Activated CD4-positive, alpha-beta memory T cell treated with anti-CD3 and anti-CD28 coated beads for 36 hours (primary cell): ENCODE measurements at places on chromosomes 1 and 21. TPM values are rescaled to one million over a fixed set of nuclear protein-coding genes. Genes with fewer than 3 reads are reported as not detected.

DNA sequence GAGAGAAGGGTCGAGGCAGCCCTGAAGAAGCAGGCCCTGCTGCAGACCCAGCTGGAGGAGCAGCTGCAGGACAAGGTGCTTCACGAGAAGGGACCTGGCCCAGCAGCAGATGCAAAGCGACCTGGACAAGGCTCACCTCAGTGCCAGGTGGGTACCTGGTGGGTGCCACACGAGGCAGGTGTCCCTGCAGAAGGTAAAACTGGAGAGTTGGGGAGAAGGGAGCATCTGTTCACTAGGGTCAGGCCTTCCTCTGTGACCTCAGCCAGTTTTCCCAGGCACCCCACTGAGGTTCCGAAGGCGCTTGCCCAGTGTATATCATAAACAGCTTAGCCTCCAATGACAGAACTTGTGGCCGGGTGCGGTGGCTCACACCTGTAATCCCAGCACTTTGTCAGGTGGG is 5.5 kb upstream of the NBPF3 start:
- H3K27ac ChIP-seq: no peak overlapping the region
- no peak overlapping the region for H3K4me3 ChIP-seq
- peaks cover 2% of the 10 kb centered on the region for H3K27me3 ChIP-seq
- no peaks in the 10 kb centered on the region for H3K36me3 ChIP-seq
- H3K4me1 ChIP-seq: peaks cover 2% of the 10 kb centered on the region

The SPRR2E gene
- not detected for total RNA-seq

DNA sequence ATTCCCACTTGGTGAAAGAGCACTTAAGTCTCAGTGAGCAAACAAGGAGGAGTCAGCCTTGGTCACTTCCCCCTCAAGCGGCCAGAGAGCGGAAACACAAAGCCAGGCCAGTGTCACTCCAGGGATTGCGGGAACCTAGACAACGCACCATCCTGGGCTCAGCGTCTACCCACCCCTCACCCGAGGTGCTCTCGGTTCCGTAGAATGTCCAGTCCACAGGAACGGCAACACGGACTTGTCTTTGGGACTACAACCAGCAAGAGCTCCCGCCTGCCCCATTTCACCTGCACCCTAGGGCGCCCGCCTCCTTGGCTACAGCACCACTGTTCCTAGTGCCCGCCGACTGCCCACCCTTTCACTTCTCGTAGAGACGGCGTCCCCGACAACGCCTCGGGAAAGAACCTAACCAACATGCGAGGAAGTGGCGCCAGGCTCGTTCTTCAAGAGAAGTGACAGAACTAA is 509 bp downstream of the GDAP2 start:
- no peaks in the 10 kb centered on the region for H3K27me3 ChIP-seq
- peaks cover 23% of the 10 kb centered on the region for H3K36me3 ChIP-seq
- peak overlapping the region; percentile 86 for H3K27ac ChIP-seq
- H3K4me1 ChIP-seq: peaks cover 48% of the 10 kb centered on the region
- peak; percentile 57 for DNase-seq
- H3K4me3 ChIP-seq: peak overlapping the region; percentile 96

The CELA2B gene
- not detected for total RNA-seq

The KCNN3 gene
- total RNA-seq: 0.02 TPM

- H3K4me1 ChIP-seq: peaks cover 90% of the 10 kb centered on the region
- no peak overlapping the region for H3K4me3 ChIP-seq
- H3K27ac ChIP-seq: no peak overlapping the region
- DNase-seq: no peak
Measured at GRCh38 chr21:34080710-34081109, 7.3 kb downstream of the MRPS6 start.

The OR2L13 gene
- total RNA-seq: not detected

GRCh38 chr1:80211691-80212380 is 1205.3 kb upstream of the ADGRL4 start:
- no peaks in the 10 kb centered on the region for H3K4me1 ChIP-seq
- DNase-seq: no peak
- no peak overlapping the region for H3K27ac ChIP-seq
- H3K36me3 ChIP-seq: no peaks in the 10 kb centered on the region
- H3K27me3 ChIP-seq: no peaks in the 10 kb centered on the region
- no peak overlapping the region for H3K4me3 ChIP-seq

DNA sequence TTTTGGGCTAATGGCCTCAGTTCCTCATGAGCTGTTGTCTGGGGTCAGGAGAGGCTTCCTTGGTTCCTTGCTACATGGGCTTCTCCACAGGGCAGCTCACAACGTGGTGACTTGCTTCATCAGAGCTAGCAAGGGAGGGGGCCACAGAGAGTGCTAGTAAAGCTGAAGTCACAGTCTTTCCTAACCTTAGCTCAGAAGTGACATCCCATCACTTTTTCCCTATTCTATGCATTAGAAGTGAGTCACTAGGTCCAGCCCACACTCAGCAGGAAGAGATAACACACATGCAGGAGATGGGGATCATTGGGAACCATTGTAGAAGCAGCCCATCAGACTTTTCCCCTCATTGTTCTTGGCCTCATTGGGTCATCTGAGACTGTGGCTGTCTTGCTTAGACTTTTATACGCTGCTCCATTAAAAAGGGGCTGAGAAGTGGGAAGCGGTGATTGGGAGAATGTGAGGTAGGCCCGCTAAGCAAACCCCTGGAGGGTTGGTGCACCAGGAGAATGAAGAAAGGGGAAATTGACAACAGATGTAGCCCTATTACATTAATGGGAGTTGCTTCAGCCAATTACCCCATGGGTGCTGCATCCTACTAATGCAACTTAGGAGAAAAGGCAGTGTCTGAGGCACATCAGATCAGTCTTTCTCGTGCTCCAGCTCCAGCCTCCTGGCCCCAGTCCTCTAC is 22.1 kb upstream of the IGSF21 start:
- no peak overlapping the region for H3K27ac ChIP-seq
- no peaks in the 10 kb centered on the region for H3K36me3 ChIP-seq
- H3K27me3 ChIP-seq: peaks cover 3% of the 10 kb centered on the region
- DNase-seq: no peak
- no peak overlapping the region for H3K4me3 ChIP-seq
- no peaks in the 10 kb centered on the region for H3K4me1 ChIP-seq

The CYP4A22 gene
- not detected for total RNA-seq

GRCh38 chr1:198622001-198622400 is 16.8 kb upstream of the PTPRC start:
- no peaks in the 10 kb centered on the region for H3K36me3 ChIP-seq
- H3K27me3 ChIP-seq: no peaks in the 10 kb centered on the region
- peak overlapping the region; percentile 94 for H3K27ac ChIP-seq
- peak overlapping the region; percentile 74 for H3K4me3 ChIP-seq
- H3K4me1 ChIP-seq: peaks cover 87% of the 10 kb centered on the region
- DNase-seq: no peak

DNA sequence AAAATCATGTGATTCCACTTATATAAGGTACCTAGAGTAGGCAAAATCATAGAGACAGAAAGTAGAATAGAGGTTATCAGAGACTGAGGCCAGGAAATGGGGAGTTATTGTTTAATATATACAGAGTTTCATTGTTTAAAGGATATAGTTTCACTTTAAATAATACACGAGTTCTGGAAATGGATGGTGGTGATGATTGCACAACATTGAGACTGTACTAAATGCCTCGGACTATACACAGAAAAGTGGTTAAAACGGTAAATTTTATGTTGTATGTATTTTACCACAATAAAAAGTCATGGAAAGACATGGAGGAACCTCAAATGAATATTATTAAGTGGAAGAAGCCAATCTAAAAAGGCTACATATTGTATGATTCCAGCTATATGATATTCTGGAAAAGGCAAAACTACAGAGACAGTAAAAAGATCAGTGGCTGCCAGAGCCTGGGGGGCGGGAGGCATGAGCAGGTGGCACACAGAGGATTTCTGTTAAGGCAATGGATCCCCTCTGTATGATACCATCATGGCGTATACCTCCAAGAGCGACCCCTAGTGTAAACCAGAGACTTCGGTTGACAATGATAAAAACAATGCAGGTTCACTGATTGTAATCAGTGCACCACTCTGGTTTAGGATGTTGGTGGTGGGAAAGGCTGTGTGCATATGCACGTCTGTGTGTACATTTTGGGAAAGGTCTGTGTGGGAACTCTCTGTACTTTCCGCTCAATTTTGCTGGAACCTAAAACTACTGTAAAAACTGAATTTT is 7.5 kb downstream of the C1orf198 start:
- H3K4me3 ChIP-seq: no peak overlapping the region
- H3K36me3 ChIP-seq: no peaks in the 10 kb centered on the region
- H3K27me3 ChIP-seq: no peaks in the 10 kb centered on the region
- H3K4me1 ChIP-seq: peaks cover 15% of the 10 kb centered on the region
- H3K27ac ChIP-seq: no peak overlapping the region

GRCh38 chr1:228064741-228065542 is 17.6 kb upstream of the ARF1 start:
- H3K4me3 ChIP-seq: no peak overlapping the region
- peaks cover 21% of the 10 kb centered on the region for H3K27me3 ChIP-seq
- DNase-seq: no peak
- H3K4me1 ChIP-seq: peaks cover 8% of the 10 kb centered on the region

DNA sequence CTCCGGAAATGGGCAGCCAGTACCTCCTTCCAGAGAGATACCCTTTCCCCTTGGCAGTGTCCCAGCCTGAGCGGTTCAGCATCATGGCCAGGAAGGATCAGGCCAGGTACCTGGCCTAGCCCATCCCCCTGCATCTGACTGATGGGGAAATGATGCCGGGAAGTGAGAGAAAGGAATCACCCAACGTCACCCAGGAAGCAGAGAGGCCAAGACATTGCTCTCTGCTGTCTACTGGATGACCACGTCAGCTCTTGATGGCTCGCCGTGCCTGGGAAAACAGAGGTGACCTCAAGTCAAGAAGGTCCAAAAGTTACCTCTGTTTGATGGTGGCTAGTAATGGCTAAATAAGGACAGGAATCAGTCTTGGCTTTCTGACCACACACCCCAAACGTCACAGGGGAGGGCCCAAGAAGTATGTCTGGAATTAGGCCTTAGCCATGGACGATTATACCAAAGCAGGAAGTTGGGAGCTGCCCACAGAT is 79.0 kb downstream of the MRPL37 start:
- peaks cover 7% of the 10 kb centered on the region for H3K36me3 ChIP-seq
- DNase-seq: no peak
- peaks cover 39% of the 10 kb centered on the region for H3K4me1 ChIP-seq
- H3K27ac ChIP-seq: no peak overlapping the region
- no peaks in the 10 kb centered on the region for H3K27me3 ChIP-seq

The EVA1B gene
- 12.8 TPM for total RNA-seq

The C8B gene
- total RNA-seq: not detected

DNA sequence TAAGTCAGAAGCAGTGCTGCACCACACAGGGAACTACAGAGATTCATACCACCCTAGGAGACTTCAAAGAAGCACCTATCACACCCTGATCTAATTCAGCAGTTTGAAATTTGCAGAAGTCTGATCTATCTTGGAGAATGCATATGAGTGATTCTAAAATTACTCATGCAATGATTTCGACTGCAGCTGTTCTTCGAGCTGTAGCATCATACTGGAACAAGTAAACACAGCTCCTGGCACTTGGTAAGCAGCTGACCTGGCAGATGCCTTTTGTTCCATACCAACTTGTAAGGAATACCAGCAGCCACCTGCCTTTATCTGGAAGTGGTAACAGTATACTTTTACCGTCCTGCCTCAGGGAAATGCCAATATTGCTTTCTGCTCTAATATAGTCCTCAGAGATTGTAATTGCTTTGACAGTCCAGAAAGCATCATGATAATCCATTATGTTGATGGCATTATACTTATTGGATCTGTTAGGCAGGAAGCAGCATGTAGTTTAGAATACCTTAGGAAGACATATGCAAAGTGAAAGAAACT is 25.7 kb downstream of the AADACL4 start:
- no peak overlapping the region for H3K4me3 ChIP-seq
- peaks cover 8% of the 10 kb centered on the region for H3K27me3 ChIP-seq
- H3K27ac ChIP-seq: no peak overlapping the region
- no peak for DNase-seq
